ENCODE measurements at places on chromosomes 12 and 14.

- no peak for DNase-seq
Observed at GRCh38 chr14:21204167-21205025, 48.5 kb upstream of the OR5AU1 start.

DNA sequence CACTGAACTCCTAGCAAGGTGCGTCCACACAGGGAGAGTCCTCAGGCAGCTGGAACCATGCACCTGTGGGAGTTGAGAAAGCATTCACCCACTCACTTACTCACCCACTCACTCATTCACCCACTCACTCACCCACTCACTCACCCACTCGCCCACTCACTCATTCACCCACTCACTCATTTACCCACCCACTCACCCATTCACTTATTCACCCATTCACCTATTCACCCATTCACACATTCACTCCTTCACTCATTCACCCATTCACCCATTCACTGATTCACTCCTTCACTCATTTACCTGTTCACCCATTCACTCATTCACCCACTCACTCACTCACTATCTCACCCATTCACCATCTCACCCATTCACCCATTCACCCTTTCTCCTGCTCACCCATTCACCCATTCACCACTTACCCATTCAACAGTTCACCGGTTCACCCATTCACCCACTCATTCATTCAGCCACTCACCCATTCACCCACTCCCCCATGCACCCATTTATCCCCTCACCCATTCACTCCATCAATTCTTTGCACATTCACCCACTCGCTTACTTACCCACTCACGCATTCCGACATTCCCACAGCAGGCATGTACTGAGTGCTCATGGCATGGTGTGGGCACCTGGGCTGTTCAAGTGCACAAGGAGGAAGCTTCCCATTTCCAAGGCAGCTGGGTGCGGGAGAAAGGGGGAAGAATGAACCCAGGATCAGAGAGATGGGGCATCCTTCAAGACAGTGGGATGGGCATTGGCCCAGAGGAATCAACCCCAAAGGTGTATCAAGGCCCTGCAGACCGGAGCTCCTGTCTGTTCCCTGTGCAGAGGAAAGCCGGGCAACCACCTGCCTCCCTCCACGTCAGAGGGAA lies 135.2 kb upstream of the C14orf180 start:
- DNase-seq, result no peak

GRCh38 chr12:46660276-46660675 lies 165.5 kb downstream of the SLC38A4 start:
- DNase-seq, result no peak

- no peak for DNase-seq
Observed at GRCh38 chr12:92524489-92524888, 178.3 kb upstream of the PLEKHG7 start.

DNA sequence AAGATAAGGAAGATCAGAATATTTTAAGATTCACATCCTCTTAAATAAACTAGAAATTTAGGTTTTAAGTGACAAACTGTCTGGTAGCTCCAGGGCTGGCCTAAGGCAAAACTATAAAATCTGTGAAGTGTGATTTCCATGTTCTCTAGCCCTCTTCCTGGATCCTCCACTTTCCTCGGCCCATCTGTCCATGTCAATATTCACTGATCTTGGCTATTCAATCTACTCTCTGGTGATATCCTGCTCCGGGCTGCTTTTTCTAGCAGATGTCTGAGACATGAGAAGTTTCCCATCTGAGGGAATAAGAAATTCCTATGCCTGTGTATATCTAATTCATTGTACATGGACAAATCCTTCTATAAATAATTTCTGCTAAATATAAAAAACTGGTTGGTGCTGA lies 500.4 kb downstream of the GALC start:
- DNase-seq, result no peak

DNA sequence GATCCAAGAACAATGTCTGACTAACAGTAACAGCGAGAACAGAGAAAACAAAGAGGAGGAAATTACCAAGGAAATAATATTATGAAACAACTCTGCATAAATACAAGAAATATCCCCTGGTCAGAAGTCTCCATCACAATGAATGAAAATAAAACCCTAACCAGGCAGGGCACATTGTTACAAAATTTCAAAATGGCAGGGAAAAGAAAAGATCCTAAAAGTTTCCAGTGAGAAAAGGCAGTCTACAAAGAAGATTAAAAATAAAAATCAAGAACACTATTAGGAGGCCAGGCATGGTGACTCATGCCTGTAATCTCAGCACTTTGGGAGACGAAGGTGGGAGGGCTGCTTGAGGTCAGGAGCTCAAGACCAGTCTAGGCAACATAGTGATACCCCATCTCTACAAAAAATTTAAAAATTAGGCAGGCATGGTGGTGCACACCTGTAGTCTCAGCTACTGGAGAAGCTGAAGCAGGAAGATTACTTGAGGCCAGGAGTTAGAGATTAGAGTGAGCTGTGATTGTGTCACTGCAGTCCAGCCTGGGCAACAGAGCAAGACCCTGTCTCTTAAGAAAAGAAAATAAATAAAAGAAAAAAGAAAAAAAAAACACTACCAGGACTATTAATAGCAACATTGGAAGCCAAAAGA lies 47.8 kb downstream of the FERMT2 start:
- no peak for DNase-seq

- no peak for DNase-seq
Observed at GRCh38 chr12:14514946-14515345, 52.7 kb downstream of the PLBD1 start.

DNA sequence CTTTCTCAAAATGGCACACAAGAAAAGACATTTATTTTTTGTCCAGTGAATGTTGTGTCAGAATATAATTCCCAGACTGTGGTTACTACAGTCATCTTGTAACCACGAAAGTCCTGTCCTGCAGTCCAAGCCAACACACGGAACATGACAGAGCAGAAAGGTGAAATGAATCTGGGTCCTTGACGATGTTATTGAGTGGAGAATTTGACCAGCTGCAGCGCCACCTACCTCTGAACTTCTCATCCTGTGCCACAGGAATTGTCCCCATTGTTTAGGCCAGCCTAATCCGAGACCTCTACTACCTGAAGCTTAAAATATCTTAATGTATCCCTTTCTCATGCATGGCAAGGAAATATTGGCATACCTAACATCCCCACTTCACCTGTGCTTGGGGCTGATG lies 64.1 kb upstream of the OTX2 start:
- no peak for DNase-seq

DNA sequence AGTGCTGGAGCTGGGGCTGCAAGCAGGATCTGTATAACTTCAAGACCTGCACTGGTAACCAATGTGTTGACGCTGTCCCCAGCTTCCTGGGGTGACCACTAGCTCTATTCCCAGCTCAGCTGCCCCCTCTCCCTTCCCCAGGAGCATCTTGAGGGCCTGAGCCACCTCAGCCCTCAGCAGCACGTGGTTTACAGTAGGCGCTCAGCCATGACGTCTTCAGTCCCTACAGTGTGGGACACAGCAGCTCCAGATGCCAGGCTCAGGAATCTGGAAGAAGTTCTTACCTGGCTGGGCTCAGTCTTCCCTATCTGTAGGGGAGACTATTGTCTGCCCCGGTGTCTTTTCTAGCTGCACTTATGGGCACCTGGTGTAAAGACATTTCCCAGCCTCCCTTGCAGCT lies 8.6 kb downstream of the SDS start:
- DNase-seq, result no peak

DNA sequence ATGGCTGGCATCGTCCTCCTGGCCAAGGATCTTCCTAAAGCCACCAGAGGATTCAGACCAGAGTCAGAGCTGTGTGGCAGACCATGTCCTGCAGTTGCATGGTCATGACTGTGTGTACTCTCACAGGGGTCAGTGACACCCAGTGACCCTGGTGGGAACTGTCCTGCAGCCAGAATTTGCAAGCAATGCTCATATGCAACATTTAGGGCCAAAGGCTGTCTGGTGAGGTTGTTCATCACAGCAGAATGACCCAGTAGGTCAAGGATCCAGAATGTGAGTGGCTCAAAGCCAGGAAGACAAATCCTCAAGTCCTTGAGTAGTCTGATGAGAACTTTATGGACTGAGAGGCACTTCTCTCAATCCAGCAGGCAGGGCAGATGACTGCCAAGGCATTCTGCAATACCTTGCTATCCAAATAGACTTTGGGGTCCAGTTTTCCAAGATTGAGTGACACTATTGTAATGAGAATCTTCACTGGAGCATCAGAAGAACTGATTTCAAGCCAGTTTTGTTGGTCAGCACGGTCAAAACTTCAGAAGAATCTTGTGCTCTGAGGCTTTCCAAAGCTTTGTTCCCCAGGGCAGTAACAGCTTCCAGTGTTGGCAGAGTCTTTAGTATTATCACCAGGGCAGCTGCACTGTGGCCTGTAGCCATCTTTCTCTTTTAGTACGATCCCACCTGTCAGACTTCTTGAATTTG lies 122.0 kb downstream of the PTCSC3 start:
- DNase-seq, result no peak

GRCh38 chr12:24554612-24555295 lies 394.1 kb downstream of the BCAT1 start:
- DNase-seq, result no peak

DNA sequence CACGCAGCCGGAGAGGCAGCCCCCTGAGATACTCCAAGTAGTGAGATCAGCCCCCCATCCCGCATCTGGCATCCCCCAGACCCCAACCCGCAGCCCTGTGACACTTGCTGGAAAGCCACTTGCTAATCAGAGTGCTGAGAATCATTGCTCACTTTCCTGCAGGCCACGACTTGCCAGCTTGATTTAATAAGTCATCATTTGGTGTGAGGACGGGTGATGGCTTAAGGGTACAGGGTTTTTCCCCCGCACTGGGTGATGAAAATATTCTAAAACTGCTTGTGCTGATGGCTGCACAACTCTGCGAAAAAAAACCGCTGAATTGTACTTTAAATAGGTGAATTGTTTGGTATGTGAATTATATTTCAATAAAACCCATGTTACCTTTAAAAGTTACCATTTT lies 171.2 kb downstream of the FOXN3 start:
- DNase-seq, result no peak

DNA sequence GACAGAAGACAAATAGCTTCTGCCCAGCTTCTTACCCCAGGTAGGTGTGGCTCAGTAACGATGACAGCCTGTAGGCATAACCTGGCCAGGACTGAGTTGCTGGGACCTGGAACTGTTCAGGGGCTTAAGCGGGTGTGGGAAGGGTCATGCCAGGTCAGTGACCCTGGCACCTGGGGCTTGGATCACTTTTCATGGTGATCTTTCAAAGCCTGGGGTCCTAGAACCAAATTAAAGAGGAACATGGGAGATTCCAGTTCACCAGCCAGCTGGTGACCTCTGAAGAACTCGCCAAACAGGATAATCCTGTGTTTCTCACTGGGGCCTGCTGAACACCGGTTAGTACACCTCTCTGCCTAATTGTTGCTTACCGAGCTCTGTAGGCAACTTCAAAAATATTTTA lies 102.6 kb upstream of the LMNTD1 start:
- no peak for DNase-seq

DNA sequence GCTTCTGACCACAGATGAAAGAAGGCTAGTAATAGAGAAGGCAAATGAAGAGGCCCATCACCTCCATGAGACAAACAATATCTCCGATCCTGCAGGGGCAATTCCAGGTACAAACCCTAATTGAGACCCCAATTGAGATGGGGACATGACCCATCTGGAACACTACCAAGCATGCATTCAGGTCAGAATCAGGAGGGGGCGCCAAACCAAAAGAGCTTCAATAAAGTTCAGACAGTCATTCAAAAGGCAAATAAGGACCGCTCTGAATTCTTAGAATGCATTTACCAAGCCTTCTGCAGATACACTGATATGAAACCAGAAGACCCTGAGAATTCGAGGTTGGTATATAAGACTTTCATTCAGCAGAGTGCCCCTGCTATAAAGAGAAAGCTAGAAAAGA lies 10.2 kb upstream of the EDDM3B start:
- DNase-seq, result no peak

DNA sequence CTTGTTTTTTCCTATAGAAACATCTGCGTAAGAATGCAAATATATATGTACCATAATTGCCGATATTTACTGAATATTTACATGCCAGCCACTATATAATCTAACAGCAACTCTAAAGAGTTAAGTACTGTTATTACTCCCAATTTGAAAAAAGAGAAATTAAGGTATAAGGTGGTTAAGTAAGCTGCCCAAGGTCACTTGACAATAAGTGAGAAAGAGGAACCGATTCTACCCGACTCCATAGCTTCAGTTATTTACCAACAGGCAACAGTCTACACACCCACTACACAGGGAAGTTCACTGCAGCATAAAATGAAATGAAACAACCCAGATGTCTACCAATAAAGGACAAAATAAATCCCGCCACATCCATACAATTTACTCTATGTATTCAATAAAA lies 1.1 kb downstream of the MIS18BP1 start:
- no peak for DNase-seq

DNA sequence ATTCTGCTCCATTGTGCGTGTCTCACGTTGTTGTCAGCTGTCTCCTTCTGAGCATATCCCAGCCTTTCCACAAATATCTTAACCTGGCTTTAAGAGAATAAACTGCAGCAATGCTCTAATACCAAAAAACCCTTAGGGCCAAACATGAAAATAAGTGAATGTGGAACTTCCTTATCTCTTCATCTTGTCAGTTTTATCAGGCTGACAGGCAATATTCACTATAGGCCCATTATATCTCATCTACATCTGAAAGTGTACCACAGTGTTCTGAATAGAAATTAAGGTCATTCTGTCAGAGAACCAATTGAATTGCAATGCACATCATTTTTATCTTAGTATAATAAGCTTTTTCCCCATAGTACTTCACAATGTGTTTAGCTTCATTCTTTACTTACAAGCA lies 933.1 kb upstream of the FBXO33 start:
- DNase-seq, result no peak

DNA sequence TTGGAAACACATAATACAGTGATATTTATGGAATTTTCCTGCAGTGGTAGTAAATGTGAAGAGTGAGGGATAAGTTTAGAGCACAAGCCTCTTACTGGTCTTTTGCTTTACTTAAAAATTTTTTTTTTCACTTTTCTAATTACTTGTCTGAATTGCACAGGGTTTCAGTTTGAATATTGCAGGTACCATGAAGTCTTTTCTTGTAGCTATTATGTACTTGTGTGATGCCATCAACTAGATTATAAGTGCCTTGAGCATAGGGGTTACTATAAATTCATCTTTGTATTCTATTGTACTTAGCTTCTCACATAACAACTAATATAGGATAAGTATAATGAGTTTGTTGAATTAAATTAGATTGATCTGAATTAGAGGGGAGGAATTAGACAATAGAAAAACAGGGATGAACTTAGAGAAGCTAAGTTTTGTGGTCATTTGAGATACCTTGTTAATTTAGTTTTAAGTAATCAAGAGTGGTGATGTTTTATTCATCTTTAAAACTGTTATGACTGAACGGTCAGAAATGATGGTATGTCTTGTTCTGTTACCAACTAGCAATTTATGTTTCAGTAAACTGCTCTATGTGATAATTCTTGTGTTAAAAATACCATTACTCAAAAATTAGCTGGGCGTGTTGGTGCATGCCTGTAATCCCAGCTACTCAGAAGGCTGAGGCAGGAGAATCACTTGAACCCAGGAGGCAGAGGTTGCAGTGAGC lies 42.1 kb downstream of the CCDC91 start:
- DNase-seq, result no peak

- no peak for DNase-seq
Observed at GRCh38 chr12:42669553-42669952, 80.0 kb upstream of the PRICKLE1 start.
